ENCODE measurements at places on chromosomes 2 and 18.

DNA sequence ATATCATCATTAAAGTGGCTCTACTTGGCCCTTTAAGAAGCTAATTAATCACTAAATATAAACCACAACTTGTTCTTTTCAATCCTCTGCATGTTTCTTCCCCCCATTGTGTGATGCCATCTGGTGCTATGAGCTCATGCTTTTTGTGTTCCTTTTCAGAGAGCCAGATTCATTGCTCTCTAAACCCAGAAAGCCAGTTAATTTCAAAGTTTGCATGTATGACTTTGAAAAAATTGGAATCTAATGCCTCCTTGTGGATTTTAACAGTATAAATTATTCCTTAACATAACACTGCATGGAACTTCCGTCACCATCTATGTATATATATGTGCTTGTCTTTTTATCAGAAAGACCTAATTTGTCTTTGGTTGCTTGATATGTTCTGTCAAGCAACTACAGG lies 31.1 kb downstream of the TMEM178A start:
- DNase-seq: peak; percentile 70

DNA sequence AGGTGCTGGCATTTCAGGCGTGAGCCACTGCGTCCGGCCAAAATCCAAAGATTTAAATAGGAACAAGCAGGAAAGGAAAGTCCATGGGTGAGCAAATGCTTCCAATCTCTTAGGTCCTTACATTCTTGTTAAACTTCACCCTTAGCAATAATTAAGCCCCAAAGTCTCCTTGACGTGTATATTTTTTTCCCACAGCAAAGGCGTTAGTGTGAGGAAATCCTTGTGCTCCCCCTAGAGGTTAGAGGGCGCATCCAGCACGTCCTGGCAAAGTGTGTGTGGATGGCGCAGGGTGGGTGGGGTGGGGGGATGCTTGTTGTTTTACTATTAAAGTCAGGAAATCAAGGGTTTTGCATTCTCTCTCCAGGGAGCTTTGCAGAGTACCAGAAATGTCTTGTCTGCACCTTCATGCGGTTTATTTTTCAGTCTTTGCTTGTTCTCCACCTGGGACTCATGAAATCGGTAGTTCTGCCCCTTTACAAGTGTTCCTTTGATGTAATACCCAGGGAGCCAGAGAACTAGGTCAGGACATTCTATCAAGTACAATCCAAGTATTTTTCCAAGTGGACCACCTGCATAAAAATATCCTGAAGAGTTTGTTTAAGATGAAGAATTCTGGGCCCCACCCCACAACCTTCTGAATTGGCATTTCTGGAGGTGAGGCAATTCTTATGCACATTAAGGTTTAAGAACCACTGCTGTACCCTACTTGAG lies 22.2 kb upstream of the ITSN2 start:
- peak; percentile 39 for DNase-seq

- DNase-seq: no peak
These were observed 2030.8 kb downstream of the SUCLG1 start for GRCh38 chr2:82428251-82428650.

DNA sequence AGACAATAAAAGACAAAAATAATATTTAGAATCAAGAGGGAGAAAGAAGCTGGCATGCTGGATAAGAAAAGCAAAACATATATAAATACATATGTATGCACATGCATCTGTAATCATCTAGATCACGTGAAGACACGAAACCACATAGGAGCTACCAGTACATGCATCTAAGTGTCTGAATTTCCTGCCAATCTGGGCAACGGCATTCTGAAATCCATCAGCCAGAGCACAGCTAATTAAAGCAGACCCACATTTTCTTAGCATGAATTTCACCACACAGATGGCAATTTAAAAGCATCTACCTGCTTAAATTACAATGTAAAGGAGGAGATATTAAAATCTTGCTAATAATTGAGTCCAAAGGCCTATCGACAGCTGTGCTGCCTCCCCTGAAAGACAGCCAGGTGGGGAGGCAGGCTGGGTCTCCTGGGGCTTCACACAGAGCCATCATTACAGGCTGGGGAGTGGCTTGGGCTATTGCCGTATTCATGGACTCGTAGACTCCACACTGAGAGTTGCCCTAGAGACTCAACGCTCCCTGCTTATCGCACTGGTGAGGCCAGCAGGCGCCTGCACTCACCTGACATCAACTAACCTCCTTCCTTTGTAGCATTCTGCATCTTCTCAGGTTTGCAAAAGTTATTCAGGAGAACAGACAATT lies 272.5 kb upstream of the PXDN start:
- DNase-seq: no peak

GRCh38 chr18:78571831-78572347 lies 407.7 kb upstream of the SALL3 start:
- DNase-seq: no peak

DNA sequence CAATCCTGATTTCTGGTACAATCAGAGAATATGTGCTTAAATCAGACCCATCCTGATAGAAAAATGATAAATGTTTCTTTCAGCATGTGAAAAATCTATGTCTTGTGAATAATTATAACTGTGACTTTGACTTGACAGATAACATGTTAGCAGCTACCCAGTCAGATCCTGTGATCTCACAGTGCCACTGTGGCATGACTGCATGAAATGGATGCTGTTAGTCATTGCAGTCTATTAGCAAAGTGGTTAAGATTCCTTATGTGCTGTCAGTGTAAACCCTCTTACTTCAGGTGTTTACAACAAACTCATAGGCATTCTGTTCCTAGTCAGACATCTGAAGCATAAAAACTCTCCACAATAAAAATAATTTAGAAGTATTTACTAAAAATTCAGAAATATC lies 244.6 kb upstream of the RND3 start:
- peak; percentile 70 for DNase-seq

DNA sequence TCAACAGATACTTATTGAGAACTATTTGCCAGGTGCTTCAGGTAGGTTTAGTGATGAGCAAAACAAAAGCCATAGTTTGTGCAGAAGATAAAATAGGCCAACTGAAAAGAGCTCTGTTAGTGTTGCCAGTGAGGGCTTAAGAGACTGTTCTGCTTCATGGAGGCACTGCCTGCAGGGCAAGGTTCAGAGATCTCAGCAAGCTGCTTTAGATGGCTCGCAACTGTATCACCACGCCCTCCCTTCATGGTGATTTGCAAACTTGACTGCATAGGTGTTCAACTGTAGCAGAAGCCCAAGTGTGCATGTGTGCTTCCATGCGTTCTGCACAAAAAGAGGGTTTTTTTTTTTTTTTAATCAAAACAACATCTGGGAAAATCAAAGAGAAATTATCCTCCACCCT lies 84.5 kb downstream of the RAPH1 start:
- DNase-seq: no peak

- DNase-seq: no peak
These were observed 275.6 kb downstream of the SLC4A3 start for GRCh38 chr2:219902891-219903552.

DNA sequence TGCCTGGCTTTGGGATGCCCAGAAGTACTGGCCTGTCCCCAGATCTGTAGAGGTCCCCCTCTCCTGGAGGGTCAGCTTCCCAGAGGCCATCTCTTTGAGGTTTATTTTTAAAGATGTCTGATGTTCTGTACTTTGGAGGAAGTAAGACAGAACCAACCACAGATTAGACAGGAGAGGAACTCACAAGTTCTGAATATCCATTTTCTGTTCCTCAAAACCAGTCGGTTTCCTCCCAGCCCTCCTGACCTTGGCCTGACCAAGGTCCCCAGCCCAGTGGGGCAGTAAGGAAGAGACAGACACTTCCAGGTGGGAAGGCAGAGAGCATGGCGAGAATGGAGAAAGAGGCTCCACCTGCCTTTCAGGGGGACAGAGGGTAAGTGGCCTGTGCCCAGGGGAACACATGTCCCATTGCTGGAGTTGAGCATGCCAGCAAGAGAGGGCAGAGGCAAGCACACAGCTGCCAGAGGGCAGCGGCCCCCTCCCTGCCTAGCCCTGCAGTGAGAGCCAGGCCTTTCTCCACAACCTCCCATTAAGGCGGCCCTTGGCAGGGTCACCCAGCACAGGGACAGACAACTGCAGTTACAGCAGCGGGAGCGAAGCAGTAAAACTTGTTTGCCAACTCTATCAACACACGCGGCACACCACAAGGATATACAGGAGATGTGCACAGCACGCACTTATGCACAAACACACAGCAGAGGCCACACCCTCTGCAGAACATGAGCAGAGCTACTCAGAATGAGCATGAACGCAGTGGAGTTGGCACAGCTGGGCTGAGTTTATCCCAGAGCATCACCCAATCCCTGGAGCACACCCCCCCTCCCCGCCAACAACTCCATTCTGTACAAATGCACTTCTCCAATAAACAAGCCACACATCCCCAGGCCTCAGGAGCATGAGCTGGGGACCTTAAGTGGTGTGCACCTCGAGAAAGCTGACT lies 18.5 kb upstream of the SEMA4C start:
- peak; percentile 33 for DNase-seq

- DNase-seq: no peak
These were observed 54.3 kb downstream of the DGKD start for GRCh38 chr2:233408366-233409285.

DNA sequence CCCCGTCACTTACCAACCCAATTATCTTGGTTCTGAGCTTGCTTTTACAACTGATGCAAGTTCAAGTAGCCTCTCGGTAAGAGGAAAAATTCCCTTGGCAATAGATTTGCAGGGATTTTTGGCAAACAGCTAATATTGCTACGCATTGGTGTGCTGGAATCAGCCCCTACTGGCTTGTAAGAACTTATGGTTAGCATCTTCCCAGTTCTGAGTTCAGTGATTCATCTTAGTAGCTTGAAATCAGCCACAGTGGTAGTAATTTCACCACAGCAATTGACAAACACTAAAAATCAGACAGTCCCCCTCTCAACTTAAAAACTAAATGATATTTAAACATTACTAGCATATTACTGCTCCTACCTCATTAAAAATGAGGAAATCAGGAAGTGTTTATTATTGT lies 5.9 kb upstream of the RAX start:
- no peak for DNase-seq

DNA sequence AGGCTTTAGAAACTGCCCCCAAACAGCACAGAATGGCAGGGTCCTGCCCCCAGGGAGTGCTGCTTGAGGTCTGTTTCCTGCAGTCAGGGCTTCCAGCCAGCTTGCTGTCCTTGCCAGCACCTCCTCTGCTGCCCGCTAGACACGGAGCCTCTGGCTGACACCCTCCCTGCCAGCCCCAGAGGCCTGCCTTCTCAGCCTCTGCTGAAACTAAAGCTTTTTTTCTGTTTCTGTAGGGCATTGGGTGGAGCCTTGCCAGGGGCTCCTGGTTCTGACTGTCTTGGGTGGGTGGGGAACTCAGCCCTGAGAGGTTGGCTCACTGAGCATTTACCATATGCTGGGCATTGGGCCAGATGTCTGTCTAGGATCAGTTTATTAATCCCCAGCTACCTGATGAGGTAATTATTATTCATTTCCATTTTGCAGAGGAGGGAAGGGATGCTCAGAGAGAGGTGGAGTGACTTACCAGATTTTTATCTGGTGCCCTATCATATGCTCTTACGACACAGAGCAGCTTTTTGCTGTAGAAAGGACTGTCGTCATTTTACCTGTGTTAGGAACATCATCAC lies 35.4 kb downstream of the INPP4A start:
- DNase-seq: peak; percentile 70

- no peak for DNase-seq
These were observed 11.1 kb downstream of the PDE1A start for GRCh38 chr2:182415771-182416170.

DNA sequence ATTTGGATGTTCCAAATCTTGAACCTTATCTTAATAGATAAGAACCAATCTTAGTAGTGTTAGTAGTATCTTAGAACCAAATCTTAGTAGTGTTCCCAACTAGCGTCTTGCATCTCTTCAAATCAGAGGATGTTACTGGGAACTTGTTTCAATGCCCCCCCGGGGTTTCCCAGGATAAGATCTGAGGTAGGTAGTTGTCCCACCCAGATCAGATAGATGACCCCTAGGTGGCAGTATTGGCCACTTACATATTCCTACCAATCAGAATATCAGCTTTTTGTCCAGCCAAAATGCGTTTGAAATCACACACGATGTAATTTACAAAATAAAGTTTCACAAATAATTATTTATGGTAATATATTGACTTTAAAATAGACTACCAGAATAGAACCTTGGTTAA lies 314.8 kb downstream of the MBD2 start:
- DNase-seq: no peak

- DNase-seq: no peak
These were observed 1317.4 kb upstream of the CDH2 start for GRCh38 chr18:29494371-29494770.

GRCh38 chr2:230582851-230583283 lies 129.8 kb upstream of the CAB39 start:
- no peak for DNase-seq

- DNase-seq: no peak
These were observed 99.5 kb upstream of the EPAS1 start for GRCh38 chr2:46197672-46198071.

DNA sequence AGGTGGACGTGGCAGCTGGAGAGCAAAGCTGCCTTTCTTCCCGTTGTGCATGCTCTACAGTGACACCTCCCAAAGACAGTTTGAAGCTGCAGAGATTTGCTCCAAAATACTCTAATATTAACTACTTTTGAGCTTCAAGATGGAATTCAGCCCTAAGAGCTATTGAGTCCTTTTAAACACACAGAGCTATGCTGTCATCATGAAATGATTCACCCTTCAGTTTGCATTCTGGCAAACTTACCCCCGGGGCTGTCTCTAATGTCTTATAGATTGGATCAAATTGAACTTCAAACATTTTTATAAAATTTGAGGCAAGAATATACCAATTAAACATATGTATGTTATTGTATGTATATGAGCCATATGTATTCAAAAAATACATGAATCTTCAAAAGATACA lies 110.7 kb upstream of the EFEMP1 start:
- no peak for DNase-seq

DNA sequence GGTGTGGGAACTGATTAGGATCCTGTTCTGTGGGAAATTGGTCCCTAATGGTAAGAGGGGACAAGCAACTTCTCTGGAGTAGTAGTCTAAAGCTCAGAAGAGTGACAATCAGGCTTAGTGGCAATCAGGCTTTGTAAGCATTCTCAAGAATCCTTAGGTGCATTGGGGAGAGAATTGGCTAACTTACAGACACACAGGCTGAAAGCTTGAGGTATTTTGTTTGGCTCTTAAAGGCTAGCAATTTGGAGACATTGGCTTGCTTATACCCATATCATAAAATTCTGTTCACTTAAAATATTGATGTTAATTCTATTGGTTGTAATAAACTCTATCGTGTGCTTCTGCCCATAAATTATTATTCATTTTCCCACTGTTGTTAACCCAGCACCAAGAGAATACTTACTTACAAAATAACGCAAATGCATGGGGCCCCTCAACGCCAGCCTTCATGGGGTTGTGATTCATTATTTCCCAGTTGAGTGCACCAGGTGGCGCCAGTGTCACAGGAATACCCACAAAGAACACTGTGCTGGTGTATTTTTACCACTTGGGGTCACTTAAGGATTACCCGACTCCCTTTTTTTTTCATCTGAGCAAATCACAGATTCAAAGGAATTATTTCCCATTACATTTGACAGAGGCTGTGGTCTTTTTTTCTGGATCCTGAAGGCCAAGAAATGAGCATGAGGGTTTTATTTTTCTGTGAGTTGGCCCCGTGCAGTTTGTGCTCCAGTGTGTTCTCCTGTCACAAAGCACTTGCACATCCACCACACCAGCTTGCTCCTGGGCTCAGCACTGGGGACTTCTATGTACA lies 45.5 kb downstream of the DDX1 start:
- peak; percentile 85 for DNase-seq
